ENCODE measurements at places on chromosomes 3 and 15. TPM values are rescaled to one million over a fixed set of nuclear protein-coding genes. Genes with fewer than 3 reads are reported as not detected.

DNA sequence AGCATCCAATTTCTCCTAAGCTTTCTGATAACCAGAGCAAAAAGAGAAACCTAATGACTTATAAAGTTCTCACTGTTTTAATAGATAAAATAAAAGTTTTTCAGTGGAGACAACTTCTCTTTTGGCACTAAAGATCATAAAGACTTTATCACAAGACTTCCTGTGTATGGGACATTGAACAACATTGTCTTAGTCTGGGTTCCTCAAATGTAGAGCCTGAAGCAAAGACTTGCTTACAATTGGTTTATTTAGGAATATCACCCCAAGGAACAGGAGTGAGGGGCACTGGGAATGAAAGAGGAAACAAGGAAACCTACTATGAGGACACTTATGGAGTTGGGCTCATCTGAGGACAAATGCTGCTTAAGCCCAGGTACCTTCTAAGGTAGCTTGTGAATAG is 127.4 kb downstream of the B3GALNT1 start:
- DNase-seq, result no peak

CLDN16 gene
- total RNA-seq, result not detected

CKMT1B gene
- total RNA-seq, result not detected

- no peak for DNase-seq
These were observed 32.2 kb downstream of the PTPN23 start for GRCh38 chr3:47412842-47413520.

- DNase-seq, result no peak
These were observed 430.2 kb downstream of the LPP start for GRCh38 chr3:188584162-188584529.

GRCh38 chr3:120742849-120743365 is 363 bp downstream of the GTF2E1 start:
- DNase-seq, result no peak

RARB gene
- total RNA-seq, result not detected

APBA2 gene
- 216 TPM for total RNA-seq

GRCh38 chr15:62913246-62913645 is 129.3 kb upstream of the TPM1 start:
- no peak for DNase-seq

GRCh38 chr3:172254542-172254941 is 193.7 kb downstream of the GHSR start:
- DNase-seq, result no peak

DNA sequence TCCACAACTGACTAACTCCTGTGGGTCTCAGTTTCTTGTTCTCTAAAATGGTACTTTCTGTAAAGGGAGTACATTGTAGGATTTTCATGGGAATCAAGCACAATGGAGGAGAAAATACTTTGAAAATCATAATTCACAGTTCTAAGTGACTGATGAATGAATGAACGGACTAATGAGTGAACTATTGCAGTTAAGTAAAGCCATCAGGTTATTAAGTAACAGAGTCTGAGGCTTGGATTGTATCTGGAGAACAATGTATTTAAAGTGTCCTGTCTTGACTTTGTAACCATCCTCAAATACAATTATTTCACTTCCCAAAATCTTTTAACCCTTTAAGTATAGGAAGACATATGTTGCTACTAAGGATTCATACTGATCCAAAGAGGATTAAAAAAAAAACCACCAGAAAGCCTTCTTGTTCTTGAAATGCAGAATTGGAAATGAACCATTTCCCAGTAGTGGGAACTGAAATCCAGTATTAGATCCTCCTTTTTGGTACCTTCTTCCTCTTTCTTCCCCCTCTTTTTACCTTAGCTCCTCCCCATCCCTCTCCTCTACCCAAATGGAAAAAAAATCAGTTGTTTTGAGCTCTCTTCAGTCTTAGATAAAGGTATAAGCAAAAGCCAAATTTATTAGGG is 13.2 kb upstream of the BCL6 start:
- DNase-seq, result no peak

DNA sequence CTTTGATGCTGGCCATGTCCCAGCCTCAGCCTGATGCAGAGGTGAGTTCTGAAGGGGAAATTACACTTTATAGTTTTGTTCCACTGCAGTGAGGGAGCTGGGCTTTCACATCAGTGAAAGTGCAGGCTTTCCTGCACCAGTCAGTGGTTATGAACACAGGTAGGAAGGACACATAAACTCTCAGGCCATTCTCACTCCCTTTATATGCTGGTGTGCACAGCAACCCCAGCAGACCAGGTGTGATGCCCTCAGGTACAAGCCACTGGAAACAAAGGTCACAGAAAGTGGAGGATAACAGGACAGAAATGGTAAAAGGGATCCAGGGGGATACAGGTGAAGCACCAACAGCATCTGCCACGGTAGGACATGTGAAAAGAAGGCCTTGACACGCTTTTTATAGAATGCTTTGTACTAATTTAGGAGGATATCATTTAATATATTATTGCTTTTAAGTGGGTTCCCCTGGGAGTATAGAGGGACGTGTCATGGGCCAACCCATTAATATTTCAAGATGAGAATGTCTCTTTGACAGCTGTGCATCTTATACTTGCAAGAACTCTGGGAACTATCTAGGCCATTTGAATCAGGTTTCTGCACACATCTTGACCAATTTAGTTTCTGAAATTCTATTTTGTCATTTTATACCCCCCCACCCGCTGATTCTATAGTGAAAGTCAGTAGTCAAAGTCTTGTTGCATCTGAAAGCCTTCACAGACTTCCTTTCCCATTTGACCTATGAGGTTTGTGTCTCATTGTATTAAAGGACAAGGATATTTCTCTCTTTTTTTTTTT is 25.0 kb upstream of the BLM start:
- DNase-seq, result no peak

DNA sequence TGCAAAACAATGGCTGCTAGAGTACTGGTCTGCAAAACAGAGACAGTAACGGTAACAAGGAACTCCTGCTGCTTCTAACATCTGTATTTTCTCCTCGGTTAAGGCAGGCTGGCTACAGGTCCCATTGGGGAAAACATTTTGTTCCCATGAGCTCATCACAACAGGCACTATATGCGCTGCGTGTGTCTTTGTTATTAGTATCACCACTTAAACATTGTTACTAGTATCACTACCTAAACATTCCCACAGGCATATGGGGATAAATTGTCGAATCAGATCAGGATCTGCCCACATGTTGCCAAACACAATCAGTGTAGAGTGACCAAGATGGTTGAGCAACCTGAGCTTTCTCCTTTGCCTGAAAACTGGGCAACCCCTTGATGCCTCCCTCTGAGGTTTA is 77.2 kb downstream of the TOP2B start:
- DNase-seq, result no peak

DNA sequence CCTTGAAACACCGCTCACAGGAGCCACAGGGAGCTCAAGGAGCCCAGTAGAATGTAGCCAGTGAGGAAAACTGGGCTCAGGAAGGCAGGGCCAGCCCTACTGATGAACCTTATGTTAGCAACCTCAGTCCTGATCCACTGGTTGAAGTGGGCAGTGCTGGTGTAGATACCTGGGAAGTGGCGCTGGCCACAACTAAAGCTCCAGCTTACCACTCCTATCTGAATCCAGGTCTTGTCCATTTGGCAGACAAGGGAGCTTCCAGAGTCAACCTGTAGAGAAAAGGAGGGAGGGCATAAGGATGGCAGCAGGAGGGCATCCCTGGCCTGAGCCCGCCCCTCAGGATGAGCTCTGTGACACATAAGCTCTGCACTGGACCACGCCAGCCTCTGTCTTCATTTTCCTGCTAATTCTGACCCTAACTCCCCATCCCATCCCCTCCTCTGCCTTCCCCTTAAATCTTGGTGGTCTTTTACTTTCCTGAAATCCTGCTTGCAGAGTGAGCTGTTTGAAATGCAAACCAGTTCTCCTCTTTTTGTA is 2.1 kb upstream of the PRSS50 start:
- no peak for DNase-seq

DNA sequence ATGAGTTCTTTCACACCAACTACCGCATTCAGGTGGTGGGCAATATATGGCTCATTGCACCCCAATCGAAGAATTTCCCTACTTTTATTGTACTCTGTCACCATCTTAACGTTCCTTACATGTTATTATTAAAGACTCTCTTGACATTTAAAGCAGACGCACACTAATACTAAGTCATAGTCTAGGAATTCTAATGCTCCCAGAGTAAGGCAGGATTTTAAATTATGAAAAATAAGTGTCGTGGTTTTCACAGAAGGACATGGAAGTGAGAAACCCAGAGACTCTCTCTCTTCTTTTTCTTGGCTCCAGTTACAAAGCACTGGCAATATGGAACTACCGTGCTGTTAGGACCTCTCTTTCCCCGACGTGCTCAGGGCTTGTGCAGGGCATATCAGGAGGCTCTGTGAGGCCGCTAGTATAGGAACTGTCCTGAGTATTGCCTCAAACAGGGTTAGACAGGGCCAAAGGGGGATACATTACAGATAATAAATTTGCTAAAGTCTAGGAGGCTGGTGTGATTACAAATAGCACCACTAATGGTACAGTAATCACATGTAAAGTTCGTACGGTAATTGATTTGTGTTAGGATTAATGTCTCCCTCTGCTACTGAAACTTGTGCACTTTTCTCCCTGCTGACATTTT is 590.8 kb downstream of the FOXP1 start:
- no peak for DNase-seq

- DNase-seq, result no peak
These were observed 4.5 kb upstream of the CYP8B1 start for GRCh38 chr3:42880183-42880582.
